ENCODE measurements at places on chromosomes 2 and 18.

- DNase-seq = no peak
These were observed 43.7 kb upstream of the NAT8 start for GRCh38 chr2:73685764-73686438.

DNA sequence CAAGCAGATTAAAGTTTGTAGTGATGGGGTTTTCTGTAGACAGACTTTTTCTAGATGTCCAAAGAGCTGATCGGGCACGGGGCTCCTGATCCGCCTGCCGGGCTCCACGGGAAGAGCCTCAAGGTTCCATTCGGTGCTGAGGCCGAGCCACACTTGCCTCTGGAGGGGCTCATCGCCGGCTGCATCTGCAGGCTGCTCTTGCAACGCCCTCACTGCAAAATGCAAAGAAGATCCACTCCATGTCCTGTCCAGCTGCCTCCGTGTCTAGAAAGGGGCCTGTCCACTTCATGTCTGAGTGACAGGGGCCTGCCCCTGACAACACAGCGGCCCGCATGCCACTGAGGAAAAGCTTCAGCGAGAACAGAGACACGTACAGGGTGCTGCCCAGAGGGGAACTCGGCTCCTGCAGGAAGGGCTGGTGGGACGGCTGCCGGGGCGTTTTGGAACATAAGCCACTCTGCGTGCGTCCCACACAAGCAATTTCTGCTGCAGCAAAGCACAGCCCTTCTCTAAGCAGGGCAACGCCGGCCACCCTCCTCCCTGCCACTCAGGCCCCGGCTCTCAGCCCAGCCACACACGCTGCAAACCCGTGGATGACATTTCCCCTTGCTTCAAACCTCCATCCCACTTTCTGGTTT lies 53.6 kb upstream of the CTDP1 start:
- DNase-seq = no peak

- DNase-seq = no peak
These were observed 22.2 kb downstream of the ATAD2B start for GRCh38 chr2:23904692-23905091.

- DNase-seq = no peak
These were observed 71.1 kb downstream of the DYSF start for GRCh38 chr2:71524476-71524875.

DNA sequence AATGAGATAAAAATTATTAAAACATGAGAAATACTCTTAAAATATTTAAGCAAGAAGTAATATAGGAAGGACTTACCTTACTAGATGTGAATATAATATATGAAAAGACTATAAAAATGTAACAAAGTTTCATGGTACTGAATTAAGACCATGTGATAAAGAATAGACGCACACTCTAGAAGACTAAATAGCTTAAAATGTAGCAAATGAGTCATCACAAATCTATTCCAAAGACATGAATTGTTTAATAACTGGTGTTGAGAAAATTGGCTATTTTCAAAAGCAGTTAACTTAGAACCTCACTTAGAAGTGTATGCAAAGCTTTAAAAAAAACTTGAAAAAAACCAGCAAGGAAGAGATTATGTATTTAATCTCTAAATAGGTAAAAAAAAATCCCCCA lies 64.1 kb downstream of the POLE4 start:
- no peak for DNase-seq

DNA sequence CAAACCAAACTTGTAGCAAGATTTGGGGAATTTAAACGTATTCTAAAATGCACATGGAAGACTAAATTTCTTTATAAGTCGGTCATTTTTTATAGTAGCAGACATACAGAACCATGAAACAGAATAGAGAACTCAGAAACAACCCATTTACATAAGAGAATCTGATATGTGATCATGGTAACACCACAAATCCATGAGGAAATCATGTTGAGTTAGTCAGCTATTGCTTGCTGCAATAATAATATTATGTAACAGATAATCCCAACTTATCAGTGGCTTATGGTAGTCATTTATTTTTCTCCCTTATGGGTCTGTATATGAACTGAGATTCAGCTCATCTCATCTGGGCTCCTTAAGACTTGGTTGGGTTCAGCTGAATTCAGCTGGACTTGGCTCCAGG lies 103.4 kb upstream of the SERTAD2 start:
- DNase-seq = no peak

- no peak for DNase-seq
These were observed 32.8 kb upstream of the NYAP2 start for GRCh38 chr2:225366731-225367130.

GRCh38 chr2:200765139-200765951 lies 46.4 kb upstream of the BZW1 start:
- DNase-seq = no peak

GRCh38 chr2:172574965-172575364 lies 19.1 kb downstream of the PDK1 start:
- DNase-seq = no peak

GRCh38 chr18:44586782-44587524 lies 93.7 kb upstream of the SETBP1 start:
- no peak for DNase-seq

DNA sequence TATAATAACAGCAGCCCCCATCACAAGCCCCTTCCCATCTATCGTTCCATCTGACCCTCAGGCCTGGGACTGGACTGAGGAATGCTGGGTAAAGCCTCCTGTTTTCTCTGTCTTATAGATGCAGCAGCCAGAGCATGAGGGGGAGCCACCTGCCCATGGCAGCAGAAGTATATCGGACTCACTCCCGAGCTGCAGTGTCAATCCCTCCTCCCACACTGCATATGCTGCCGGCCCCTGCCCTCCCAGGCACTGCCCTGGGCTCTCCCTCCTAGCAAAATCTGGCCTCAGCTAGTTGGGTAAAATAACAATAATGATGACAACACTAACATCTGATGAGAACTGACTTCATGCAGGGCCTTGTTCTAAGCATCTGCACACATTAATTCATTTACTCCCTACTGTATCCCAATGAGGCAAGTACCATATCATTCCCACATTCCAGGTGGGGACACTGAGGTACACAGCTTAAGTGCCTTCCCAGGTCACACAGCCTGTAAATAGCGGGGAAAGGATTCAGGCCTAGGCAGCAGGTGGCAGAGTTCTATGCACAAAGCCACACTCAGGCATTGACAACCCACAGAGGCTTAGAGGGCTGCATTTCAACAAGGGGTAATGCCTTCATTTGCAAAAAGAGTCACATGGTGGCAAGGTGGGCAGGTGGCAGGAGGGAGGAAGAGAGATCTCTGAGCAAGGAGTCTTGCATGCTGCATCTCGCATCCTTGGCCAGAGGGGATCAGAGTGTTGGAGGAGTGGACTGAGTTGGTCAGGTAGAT lies 190.0 kb downstream of the ZBTB7C start:
- no peak for DNase-seq

- no peak for DNase-seq
These were observed 21.9 kb upstream of the CERS6 start for GRCh38 chr2:168434146-168434545.

DNA sequence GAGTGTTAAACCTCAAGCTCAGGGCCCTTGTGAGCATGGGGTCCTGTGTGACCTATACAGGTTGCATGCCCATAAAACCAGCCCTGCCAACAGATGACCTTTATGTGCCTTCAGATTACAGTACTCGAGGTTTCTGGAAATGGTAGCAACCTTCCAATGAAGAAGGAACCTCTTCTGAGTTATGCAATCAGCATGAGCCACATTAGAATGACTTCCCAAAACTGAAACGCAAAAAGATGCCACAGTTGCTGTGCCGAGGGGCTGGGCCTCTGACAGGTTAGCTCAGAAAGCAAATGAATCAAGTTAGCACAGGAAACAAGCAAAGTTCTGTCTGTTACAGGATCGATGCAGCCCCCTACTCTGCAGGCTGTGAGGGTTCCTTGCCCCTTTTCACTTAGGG lies 37.7 kb downstream of the TGFA start:
- no peak for DNase-seq

DNA sequence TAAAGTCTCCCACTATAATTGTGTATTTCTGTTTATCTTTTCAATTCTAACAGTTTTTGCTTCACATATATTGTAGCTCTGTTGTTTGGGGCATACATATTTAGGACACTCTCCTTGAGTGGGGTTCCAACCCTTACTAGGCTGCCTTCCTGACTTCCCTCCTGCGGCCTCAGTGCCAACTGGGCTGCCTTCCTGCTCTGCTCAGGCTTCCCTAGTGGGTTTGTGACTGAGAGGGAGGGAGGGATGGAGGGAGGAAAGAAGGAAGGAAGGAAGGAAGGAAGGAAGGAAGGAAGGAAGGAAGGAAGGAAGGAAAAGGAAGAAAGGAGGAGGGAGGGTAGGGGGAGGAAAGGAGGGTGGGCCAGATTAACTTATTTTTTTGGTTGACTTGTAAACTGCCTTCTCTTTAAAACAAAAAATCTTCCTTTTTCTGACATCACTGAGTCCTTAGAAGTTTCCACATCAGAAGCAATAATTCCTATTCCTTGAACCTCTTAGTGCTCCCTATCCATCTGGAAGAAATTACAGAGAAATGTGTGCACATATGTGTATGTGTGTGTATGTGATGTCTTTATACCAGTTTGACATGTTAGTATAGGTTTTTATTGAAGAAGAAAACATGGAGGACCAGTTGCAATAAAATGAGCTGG lies 145.4 kb upstream of the PGAP1 start:
- no peak for DNase-seq

DNA sequence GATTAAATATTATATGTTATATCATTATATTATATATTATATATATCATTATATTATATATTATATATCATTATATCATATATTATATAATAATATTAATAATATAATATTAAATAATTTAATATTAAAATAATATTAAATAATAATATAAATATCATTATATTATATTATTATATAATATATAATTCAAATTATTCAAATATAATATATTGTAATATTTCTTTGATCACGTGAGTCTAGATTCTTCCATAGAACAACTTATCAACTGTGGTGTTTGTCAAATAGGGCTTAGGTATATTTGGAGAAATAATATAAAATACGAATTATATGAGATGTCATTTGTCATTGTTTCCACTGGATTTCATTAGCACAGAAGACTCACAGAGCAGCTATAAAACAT lies 77.3 kb downstream of the SPHKAP start:
- DNase-seq = no peak

DNA sequence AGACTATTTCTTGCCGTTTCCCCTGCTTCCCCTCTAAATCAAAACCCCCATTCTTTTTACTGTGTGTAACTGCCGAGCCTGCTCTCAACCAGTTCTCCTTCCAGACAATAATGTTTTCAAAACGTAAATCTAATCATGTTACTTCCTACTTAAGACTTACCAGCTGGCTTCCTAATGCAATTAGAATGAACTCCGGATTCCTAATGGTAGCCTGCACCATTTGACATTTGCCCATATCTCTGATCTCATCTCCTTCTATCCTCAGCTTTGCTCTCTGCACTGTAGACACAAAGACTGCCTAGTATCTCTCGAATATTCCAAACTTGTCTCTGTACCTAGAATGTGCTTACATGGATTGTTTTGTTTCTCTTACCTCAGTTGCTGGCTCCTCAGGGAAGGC lies 12.9 kb downstream of the TTL start:
- no peak for DNase-seq

DNA sequence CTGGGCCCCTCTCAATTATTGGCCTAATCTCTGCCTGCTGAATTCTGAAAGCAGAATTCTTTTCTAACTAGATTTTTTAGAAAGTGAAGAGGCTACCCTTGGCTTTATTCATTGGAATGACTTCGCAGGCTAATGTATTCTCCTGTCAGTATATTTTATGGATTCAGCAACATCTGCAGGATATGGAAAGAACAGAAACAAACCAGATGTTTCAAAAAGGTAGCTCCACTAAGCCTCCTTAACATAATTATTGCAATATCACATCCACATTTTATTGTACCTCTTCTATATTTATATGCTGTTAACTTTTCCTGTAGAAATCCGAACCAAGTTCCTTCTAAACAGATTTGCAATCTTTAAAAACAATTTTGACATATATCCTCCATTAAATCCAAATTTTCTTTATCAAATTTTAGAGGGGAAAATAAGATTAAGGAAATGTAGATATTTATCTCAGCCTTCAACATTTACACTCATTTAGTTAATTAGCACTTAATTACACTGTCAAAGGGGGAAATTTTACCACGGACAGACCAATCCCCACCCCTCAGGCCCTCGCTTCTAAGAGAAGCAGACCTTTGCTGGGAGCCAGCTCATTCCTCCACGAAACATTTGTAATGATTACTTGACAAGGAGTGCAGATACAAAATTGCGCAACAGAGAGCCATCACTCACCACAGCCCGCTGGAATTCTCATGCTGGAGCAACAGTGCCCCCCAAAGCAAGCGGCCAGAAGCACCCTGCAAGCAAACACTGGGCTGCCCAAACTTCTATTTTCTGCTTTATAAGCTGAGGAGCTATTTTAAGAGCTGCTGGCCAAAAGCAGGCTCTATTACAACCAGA lies 253.4 kb downstream of the ETAA1 start:
- DNase-seq = no peak

- DNase-seq = no peak
These were observed 133.4 kb upstream of the GPC1 start for GRCh38 chr2:240302041-240302440.

- no peak for DNase-seq
These were observed 3.6 kb upstream of the LCT start for GRCh38 chr2:135840601-135841000.

DNA sequence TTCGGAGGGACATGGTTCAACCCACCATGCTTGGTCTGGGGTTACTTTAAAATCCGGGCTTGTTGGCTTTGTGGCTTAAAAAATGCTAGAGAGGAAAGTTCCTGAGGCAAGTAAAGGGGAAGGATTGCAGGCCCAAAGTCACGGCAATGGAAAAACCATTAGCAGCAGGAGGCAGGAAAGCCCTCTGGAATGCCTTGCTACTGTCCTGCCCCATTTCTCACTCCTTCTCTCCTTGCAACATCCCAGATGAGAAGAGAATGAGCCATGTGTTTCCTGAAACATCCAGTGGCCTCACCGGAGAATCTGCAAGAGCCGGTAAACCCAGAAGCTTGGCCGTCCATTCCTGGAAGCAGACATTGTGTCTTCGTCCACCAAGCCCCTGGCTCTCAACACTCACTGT lies 97.4 kb upstream of the LCLAT1 start:
- no peak for DNase-seq

GRCh38 chr2:174023591-174024523 lies 58.7 kb upstream of the SP3 start:
- DNase-seq = no peak

- DNase-seq = no peak
These were observed 150.6 kb downstream of the EXOC6B start for GRCh38 chr2:72674982-72675915.

DNA sequence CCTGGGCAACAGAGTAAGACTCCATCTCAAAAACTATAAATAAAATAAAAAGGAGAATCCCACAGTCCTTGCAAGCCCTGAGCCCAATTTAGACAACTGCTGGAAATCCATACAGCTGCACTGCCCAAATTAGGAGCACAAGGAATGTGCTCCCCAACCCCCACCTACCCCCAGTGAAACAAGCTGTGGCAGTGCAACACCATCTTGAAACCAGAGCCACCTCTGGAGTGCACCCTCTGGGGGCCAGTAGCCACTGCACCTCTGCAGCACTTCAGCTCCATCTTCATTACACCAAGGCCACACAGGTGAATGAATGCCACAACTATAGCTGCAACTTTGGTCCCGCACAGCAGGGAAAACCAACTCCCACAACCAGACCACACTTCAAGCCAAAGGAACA lies 37.3 kb downstream of the USP34 start:
- DNase-seq = no peak
